ENCODE measurements at places on chromosomes 5 and 9. TPM values are rescaled to one million over a fixed set of nuclear protein-coding genes. Genes with fewer than 3 reads are reported as not detected.

Gene SPZ1
- not detected for total RNA-seq

DNA sequence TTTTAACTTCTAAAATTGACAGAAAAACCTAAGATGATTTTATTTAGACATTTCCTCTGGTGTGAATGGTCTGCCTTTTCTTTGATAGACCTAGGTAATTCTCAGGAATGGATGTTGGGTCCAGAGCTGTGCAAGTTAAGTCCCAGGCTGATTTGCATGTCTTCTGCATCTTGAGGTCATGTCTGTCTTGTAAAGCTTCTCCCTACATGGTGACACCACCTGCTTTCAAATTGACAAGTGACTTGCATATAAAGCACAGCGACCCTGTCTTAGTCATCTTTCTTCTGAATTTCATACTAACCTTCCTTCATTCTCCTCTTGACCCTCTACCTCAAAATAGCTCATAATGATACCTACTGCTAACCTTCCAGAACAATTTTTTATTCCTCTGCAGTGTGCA, 29.2 kb downstream of the OSTF1 start:
- no peak for DNase-seq

Gene ENHO
- 1.2 TPM for total RNA-seq

DNA sequence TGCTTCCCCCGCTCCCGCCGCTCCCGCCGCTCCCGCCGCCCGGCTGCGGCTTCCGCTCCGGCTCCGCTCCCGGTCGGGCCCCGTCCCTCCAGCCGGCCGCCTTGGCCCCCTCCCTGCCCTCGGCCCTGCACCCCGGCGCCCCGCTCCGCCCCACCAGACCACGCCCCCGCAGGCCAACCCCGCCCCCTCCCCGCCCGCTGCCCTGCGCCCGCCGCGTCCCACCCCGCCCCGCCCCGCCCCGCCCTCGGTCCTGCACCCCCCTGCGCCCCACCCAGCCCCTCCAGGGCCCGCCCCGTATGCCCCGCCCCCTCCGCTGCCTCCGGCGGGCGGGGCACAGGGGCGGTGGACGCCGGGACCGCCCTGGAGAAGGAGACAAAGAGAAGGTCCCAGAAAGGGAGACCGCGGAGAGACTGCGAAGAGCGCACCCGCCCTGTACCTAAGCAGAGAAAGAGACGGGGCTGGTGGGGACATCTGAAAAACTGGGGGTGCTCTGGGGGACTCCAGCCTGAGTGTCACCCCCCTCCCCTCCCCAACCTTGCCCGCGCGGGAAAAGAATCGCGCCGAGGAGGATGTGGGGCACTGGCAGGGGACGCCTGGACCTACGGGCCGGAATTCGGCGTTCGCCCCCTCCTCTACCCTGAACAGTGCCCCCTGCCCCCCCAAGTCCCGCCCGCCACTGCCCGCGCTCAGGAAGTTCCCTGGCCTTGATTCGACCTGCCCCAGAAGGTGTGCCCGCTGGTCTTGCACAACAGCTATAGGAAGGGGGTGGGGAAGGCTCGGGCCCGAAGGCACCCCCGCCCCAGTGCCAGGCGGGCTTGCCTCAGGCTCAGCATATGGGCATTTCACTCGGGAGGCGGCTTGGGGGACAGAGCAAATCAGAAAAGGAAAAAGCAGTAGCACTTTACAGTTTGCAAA, 42.8 kb upstream of the STXBP1 start:
- peak; percentile 91 for DNase-seq

DNA sequence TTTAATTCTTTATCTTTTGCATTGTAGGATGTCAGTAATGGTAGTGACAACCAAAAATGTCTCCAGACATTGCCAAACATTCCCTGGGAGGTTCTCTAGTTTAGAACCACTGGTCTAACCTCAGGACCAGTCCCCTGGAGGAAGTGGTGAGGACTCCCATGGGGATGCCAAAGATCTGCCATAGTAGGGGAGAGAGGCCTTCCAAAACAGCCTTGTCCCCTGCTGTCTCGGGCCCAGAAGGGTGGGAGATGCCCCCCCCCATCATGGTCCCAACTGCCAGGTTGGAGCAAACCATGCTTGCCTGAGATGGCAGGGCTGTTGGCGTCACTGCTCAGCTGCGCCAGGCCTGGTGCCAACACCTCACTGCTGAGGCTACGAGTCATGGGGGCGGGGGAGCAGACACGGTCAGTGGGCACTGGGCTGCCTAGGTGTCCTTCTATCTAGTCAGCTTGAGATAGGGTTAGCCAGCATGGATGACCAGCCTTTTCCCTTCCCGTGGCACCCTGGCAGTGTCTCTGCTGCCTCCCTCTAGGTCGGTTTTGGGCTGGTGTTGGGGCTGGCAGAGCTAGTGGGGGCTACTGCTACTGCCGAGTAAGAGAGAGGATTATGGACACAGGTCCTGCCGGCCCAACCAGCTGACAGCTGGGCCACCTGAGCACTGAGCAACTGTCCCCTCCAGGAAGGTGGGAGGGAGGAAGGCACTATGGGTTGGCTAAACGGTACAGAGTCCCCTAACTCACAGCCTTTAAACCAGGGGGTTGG, 8.3 kb upstream of the CXXC5 start:
- no peak for DNase-seq

Gene GRIA1
- 1.5 TPM for total RNA-seq

GRCh38 chr5:175353926-175354325, 90.1 kb downstream of the DRD1 start:
- no peak for DNase-seq

DNA sequence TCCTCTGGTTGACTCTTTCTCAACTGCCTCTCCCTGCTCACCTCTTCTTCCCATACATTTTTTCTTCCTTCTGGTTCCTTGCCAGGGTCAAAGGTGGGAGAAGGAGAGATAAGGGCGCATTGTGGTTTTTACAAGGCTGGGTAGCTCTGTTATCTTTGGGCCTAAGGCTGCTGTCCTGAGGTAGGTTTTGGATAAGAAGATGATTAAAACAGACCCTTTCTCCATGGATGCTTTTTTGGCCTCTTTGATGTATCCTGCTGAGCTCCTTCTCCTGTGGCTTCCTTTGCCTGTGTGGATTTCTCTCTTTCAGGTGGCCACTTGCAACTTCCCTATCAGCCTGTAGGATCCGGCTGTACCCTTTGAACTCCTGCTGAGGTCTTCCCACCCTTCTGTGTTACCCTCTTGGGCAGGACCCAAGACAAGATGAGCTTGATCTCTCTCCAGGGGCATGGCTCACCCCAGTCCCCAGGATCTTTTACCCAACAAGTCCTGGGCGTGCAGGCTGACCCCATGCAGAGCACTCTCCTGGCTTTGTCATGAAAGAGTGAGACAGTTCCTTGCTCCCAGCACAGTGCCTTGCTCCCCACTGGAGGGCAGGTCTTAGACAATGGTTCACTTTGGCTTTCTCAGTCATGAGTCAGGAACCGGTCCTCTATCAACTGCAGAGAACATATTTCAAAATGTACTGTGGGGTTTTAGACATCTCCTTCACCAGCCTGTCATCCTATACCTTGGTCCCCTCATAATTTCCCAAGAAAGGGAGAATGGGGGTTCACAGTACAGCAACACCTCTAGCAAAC, 197.9 kb downstream of the TLE4 start:
- no peak for DNase-seq

Gene ANXA1
- 338 TPM for total RNA-seq

Gene PCDHB13
- total RNA-seq, result 1.8 TPM

DNA sequence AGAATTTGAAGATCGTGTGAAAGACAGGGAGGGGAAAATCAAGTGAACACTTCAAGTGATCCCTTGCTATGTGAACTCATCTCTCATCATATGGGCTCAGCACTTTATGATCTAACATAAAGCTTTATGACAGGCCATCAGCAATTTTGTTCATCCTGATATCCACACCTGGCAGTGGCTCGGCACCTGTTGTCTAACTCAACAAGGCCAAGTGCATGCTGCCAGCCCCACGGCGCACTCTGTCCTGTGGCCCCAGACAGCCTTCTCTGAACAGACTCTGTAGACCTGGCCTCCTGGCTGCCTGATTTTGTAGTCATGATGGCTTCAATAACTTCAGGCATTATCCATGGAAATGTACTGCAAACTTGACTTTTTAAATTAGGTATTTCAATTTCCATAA, 106.3 kb downstream of the MEF2C start:
- DNase-seq, result no peak
